ENCODE measurements at places on chromosomes 4 and X. TPM values are rescaled to one million over a fixed set of nuclear protein-coding genes. Genes with fewer than 3 reads are reported as not detected.
A peak's percentile ranks its signal among the peaks of the same experiment; 100 is the strongest.

Gene GRIA2
- not detected for total RNA-seq

Gene PPP3CA
- total RNA-seq = 29.0 TPM

Gene WDR17
- total RNA-seq = 0.37 TPM

Gene NOX1
- not detected for total RNA-seq

Gene SLC10A4
- total RNA-seq = not detected

- no peak for DNase-seq
Observed at GRCh38 chr4:78410676-78411075, 140.9 kb upstream of the ANXA3 start.

GRCh38 chr4:161329852-161330251, 833.9 kb downstream of the FSTL5 start:
- no peak for DNase-seq

- DNase-seq = no peak
Observed at GRCh38 chrX:46569621-46570020, 3.9 kb upstream of the CHST7 start.

DNA sequence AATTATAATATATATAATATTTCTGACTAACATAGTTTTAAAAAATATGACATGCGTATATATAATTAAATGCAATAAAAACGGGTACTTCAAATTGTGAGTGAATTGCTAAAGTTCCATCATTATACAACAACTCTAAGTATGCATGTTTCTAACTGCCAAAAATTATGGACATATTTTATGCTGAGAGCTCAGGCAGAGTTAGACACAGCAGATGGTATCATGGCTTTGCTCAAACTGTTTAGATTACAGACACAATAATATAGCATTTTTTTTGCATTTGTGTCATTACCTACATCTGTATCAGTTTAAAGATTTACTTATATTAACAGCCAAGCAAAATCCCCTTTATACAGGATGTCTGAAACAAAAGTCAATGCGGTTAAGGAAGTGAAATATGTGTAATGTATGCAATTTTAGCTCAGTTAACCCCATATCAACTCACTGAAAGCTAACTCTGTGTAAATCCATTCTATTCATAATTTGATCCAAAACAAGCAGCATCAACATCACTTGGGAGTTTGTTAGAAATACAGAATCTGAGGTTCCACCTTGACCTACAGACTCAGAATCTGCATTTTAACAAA, 119.1 kb upstream of the CNKSR2 start:
- no peak for DNase-seq

- DNase-seq = no peak
Observed at GRCh38 chr4:110268352-110268751, 69.9 kb upstream of the ELOVL6 start.

- no peak for DNase-seq
Observed at GRCh38 chrX:85309717-85310116, 65.9 kb downstream of the ZNF711 start.

DNA sequence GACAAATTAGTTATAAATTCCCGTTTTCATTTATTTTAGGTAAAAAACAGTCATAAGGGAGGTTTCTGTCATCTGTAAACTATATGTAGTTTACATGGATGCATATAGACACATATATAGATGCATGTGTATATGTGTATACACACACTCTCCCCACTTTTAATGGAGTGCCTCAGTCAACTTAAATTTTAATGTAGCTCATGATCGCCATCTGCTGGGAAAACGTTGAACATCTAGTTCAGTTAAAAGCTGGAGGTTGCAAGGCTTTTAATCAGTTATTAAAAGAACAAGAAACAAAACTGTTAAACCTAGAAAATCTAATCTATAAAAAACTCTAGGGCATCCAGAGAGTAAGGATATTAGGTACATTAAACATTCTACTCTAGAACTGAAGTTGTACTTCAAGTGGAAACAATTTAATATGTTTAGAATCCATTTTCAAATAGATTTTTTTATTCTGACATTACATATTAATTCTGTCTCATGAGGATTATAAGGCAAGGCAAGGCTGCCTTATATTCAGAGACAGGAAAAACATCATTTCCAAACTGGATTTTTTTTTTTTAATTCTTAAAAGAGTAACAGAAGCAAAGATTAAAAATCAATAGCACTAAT, 122.6 kb downstream of the SHISA3 start:
- peak; percentile 66 for DNase-seq
